ENCODE measurements at places on chromosomes 16 and 17.

DNA sequence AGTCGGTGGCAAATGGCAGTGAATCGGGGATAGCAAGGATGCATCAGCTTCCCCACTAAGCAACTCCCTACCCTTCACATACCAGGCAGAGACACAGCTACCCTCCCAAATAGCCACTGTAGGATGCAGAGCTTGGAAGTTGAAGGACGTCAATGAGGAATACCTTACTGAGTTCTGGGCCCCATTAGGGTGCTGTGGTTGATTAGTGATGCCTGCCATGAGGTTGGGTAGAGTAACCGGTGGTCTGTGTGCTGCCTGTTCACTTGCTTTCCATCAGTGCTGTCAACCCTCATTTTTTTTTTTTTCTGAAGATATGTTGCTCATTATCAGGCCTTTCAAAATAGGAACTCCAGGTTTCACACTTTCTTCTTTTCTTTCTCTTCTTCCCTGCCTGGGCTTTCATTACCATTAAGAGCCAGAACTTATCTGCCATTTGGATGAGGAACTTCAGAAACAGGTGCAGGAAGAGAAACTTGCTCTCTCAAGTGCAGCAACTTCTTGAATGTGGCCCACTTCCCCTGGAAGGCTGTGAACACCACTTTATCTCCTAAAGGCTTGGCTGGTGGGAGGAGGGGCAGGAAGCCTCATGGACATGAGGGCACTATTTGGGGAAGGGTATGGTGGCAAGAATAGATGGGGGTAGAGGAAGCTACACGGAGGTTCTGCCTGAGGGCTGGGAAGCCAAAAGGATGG lies 183.5 kb downstream of the NTN1 start:
- no peak for DNase-seq

GRCh38 chr17:54932711-54933110 lies 32.1 kb downstream of the TOM1L1 start:
- no peak for DNase-seq

DNA sequence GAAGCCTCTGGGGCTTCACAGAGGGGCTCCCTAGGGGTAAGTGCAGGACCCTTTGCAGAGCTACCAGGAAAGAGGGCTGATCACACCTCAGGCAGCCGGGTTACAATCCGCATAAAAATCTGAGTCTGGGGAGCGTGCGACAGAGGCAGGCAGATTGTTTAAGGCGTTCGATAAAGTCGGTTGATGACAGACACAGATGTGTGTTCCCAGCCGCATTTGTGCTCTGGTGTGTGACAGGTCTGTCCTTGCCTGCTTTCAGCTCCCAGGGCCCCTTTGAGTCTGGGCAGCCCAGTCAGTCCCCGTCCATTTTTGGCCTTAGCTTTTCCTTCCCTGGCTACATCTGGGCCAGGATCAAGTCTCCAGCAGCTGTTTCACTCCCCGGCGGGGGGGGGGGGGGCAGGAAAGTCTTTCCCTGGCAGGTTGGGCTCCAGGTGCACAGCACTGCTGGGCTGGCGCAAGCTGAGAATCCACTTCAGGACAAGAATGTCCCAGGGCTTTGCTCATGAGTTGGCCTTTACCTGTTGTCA lies 1.3 kb upstream of the ZACN start:
- DNase-seq = no peak

GRCh38 chr17:27523712-27524111 lies 67.5 kb downstream of the KSR1 start:
- no peak for DNase-seq

All from T-cell (primary cell).